ENCODE measurements at places on chromosomes 13 and 19.

DNA sequence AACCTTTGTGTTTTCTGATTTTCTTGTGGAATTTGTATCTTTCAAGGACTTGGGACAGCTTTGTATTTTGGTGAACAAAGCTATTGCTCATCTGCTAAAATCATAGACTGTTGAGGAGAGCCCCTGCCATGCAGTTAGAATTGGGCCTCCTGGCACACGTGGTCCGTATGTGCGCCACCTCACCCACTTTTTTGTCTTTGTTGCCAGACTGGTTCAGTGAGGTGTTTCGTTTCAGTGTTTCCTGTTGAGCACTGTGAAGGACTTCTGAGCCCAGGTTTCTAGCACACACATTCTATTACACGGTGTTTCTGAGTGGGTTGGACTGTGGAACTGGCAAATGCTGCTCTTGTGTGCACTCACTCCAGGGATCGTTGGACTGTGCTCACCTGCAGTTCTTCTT is 37.6 kb upstream of the RNF113B start:
- no peak for DNase-seq

DNA sequence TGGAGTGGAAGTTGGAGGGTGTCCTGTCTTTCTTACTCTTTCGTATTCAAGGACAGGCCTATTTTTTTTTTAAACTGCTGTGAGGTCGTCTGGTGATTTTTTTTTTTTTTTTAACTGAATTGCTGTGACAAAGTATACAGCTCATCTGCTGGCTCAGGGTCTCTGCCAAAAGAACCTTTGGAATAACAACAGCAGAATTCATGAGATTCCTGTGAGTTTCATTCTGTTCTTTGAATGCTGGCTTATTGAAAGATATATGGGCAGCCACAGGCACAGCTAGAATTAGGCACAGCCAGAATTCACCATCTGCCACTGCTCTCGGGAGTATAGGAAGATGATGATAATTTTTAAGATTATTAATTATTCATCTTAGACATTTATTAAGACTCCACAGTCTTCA is 21.4 kb upstream of the FRY start:
- no peak for DNase-seq

DNA sequence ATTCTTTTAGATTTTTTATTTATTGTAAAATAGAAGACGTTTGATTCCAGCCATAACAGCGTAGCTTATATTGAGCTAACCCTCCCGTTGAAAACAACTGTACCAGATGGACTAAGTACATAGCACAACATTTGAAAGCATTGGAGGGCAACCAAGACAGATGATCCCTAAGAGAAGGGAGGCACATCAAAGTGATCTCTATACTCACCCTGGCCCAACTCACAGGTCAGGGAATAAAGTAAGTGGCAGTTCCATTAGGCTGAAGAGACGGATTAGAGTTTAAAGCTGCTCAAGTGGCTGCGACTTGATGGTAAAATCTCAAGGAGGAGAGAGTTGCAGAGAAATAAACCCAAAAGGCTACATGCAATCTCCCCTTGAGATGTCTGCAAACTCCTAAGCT is 65.1 kb upstream of the ITM2B start:
- no peak for DNase-seq

GRCh38 chr19:47186446-47187334 is 44.3 kb downstream of the BBC3 start:
- DNase-seq = peak; percentile 85

DNA sequence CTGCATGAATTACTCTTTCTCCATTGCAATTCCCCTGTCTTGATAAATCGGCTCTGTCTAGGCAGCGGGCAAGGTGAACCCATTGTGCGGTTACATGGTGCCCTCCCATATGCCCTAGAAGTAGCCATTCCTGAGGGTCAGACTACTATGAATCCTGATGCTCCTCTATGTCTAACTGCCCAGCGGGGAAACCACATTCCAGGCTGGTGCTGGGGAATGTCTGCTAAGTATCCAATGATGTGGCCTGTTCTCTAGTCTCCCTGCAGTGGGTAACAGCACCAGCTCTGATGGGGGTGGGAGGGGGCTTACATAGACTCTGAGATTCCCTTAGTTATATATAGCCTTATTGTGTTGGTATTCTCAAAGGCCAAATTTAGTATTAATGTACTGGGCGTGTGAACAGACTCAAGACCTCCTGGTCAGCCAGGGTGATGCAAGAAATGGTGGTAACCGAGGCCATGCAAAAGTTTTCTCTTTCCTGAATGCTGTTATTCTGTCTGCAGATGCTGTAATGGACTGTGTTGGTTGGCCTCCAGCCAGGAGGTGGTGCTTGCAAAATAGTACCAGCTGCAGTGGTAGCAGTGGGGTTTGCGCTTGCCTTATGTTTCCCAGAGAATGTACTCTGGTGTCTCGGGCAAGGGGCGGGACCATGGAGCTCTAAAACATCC is 564.8 kb upstream of the SLITRK1 start:
- DNase-seq = no peak

DNA sequence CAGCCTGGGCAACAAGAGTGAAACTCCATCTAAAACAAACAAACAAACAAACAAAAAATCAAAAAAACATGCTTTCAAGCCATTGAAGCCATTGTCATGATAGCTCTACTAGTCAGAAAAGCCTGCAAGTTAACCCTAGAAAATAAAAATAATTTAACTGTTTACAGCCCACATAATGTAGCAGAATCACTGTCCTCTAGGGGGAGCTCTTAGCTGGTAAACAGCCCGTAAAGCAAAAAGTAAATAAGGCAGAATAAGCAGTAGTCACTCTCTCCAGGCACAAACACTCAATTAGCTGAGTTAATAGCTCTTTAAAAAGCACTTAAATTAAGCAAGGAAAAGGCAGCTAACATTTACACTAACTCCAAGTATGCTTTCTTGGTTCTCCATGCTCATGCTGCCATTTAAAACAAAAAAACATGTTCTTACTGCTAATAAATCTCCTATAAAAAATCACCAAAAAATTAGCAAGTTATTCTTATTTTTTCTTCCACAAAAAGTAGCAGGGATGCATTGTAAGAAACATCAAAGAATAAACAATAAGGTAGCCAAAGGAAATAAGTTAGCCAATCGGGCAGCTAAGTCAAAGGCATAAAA is 11.3 kb downstream of the LILRB4 start:
- no peak for DNase-seq

GRCh38 chr19:5623397-5624017 is 624 bp downstream of the SAFB start:
- DNase-seq = no peak

DNA sequence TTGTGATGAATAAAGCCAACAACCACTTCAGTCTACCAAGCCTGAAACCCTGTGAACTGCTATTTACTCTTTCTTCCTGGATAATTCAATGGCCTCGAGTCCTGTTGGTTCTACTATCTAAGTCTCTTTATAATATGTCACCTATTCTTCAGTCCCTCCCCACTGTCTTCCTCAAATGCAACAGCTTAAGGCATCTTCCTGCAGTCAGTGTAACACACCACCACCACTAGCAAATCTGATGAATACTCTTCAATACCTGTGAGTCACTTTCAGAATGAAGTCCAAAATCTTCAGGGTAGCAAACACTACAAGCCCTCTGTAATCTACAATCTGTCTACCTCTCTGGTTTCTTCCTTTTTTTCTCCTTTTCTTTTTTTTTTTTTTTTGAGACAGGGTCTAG is 32.9 kb downstream of the ZDHHC20 start:
- DNase-seq = no peak

DNA sequence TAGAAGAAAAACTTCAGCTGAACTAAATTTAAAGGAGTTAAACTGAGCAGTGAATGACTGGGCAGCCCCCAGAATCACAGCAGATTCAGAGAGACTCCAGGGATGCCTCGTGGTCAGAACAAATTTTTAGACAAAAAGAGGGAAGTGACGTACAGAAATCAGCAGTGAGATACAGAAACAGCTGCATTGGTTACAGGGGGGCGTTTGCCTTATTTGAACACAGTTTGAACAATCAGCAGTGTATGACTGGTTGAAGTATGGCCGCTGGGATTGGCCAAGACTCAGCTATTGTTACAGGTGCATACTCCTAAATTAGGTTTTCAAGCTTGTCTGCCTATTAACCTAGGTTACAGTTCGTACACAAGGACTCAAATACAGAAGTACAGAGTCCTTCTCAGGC is 2.2 kb upstream of the SPRYD7 start:
- no peak for DNase-seq

DNA sequence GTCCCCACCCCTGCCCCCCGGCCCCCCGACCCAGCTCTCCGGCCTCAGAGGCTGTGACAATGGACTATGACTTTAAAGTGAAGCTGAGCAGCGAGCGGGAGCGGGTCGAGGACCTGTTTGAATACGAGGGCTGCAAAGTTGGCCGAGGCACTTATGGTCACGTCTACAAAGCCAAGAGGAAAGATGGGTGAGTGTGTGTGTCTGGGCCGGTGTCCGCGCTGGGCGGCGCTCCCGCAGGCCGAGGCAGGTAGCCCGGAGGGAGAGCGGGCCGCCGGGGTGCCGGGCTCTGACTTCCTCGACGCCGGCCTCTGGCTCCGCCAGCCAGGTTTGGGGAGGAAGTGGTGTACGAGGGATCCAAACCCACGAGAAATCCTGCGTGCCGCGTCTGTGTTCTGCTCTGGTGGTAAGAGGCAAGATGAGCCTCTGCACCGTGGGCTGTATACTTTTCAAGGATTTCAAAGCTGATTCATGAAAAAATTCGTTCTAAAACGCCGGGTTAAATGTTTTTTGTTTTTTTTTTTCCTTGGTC is 718 bp downstream of the CDK8 start:
- DNase-seq = peak; percentile 40

DNA sequence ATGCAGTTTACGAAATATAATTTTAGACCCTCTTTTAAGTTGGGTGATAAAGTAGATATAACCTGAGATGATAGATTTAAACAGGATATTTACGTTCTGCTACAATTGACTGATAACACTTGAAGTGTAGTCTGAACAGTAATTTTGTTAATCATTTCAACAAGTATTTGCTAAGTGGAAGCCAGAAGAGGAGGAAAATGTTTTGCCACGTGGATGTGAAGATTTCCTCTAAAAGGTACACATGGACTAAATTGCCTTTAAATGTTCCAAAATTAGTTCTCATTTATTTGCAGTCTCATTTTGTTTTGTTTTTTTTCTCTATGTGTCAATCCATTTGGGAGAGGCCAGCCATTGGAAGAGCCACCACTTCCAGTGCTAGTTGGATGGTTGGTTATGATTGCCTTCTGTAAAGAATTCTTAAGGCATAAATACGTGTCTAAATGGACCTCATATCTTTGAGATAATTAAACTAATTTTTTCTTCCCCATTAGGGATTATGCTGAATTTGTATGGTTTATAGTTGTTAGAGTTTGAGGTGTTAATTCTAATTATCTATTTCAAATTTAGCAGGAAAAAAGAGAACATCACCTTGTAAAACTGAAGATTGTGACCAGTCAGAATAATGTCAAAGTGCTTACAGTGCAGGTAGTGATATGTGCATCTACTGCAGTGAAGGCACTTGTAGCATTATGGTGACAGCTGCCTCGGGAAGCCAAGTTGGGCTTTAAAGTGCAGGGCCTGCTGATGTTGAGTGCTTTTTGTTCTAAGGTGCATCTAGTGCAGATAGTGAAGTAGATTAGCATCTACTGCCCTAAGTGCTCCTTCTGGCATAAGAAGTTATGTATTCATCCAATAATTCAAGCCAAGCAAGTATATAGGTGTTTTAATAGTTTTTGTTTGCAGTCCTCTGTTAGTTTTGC is 2.8 kb downstream of the MIR17HG start:
- DNase-seq = no peak

DNA sequence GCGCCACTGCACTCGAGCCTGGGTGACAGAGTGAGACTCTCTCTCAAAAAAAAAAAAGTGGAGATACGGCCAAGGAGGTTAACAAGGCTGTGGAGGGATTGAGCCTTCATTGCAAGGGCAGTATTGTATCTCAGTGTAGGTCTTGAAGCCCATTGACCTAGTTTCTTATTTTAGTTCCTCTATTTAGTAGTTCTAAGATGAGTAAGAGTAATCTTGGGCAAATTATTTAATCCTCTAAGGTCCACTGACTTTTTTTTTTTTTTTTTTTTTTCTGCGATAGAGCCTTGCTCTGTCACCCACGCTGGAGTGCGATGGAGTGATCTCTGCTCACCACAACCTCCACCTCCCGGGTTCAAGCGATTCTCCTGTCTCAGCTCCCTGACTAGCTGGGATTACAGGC is 14.3 kb upstream of the ILF3 start:
- DNase-seq = no peak

DNA sequence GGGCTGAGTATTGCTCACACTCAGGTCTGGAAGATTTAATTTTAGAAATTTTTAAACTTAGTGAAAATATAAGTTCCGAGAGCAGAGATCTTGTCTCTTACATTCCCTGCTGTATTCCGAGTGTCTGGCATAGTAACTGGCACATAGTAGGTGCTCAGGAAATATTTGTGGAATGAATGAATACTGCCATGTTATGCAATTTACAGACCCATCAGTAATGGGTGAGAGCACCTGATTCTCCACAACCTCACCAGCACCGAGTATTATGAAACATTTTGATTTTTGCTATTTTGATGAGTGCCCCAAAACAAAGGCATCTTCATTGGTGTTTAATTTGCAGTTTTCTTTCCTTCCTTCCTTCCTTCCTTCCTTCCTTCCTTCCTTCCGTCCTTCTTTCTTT is 15.8 kb upstream of the CLASRP start:
- no peak for DNase-seq

DNA sequence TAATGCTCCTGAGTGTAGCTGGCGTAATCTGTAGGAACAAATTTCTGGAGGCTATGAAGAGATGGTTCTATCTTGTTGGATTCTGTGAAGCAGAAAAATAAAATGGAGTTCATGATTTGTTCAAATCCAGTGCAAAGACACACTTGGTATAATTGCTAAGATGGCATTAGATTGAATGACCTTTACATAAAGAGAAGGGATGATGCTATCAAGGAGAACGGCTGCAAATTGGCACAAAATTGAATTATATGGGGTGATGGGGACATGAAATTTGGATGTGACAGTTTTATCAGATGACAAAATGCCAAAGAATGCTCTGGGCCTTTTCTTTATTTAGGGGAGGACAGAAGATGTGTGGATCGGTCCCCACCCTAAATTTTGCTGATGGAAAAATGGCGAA is 4.0 kb downstream of the METTL21C start:
- DNase-seq = no peak

DNA sequence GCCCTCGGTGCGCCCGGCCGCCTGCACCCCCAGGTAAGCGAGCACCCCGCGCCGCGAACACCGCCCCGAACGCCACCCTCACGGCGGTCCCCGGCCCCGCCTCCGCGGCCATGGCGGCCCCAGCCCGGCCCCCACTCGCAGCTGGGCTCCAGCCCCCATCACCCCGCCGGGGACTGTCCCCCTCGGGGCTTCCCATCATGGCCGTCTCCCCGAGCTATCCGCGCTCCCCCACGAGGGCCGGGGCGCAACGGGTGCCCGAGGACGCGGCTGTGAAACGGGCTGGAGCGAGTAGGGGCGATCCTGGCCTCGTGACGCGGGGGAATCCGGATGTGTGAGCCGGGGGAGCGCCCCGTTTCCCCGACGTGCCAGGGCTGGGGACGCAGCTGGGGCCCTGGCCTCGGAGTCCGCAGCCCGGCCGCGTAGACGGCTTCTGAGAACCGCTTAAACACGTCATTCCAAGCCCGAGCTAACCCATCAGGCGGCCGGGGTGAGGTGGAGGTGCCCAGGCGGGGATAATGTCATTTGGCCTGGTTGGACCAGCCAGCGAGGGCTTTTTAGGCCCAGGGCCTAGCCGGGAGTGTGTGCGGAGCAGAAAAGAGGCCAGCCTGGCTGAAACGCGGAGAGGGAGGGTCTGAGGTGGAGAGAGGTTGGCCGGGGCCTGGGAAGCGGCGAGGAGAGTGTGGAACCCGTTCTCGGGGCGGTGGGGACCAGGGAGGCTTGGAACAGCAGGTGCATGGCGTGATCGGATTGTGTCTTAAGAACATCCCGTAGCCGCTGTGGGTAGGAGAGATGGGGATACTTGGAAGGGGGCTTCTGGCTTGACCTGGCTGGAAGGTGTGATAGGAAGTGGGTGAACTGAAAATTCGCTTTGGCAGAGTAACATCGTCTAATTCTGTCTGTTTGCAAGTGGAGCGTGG is 550 bp downstream of the CERS4 start:
- peak; percentile 71 for DNase-seq
